ENCODE measurements at places on chromosomes 5 and 9.

DNA sequence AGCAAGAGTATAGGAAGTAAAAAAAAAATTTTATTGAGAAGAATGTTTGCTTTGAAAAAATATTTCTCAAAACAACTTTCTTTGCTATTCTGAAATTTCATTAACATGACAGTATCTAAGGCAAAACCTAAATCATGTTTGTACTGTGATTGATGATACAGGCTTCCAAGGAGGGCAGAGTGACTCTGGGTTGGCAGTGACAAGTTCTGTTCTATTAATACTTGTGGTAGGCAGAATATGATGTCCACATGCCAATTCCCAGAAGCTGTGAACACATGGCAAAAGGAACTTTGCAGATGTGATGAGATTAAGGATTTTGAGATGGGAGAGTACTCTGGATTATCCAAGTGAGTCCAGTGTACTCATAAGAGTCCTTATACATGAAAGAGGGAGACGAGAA, 16.6 kb downstream of the CCDC125 start:
- DNase-seq = no peak

DNA sequence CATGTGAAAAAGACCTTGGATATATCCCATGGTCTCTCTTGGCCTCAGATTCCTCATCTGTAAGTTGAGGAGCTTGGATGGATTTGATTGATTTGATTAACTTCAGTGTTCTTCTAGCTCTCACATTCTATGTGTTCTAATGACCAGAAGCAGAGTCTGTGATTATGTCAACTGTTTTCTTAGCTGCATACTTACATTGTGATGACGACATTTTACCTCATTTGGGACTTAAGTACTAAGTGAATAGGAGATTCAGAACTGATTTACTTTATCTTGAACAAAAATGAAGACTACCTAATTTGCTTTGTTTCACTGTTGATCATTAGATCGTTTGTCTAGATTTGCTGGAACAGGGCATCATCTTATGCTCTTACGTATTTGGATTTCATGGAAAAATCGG, 427.7 kb downstream of the SH3GL2 start:
- no peak for DNase-seq

- no peak for DNase-seq
Measured at GRCh38 chr5:42751044-42751443, 5.6 kb upstream of the CCDC152 start.

- no peak for DNase-seq
Measured at GRCh38 chr9:134188386-134189144, 24.2 kb upstream of the RNU6ATAC start.

GRCh38 chr9:71112866-71113265, 8.6 kb downstream of the TRPM3 start:
- DNase-seq = no peak

- DNase-seq = no peak
Measured at GRCh38 chr5:52007230-52007858, 624.1 kb downstream of the ISL1 start.

GRCh38 chr9:34282096-34282495, 47.0 kb downstream of the KIF24 start:
- no peak for DNase-seq

- no peak for DNase-seq
Measured at GRCh38 chr9:130183133-130183762, 11.0 kb downstream of the NCS1 start.

GRCh38 chr9:136806631-136807201, 1.0 kb upstream of the RABL6 start:
- no peak for DNase-seq

DNA sequence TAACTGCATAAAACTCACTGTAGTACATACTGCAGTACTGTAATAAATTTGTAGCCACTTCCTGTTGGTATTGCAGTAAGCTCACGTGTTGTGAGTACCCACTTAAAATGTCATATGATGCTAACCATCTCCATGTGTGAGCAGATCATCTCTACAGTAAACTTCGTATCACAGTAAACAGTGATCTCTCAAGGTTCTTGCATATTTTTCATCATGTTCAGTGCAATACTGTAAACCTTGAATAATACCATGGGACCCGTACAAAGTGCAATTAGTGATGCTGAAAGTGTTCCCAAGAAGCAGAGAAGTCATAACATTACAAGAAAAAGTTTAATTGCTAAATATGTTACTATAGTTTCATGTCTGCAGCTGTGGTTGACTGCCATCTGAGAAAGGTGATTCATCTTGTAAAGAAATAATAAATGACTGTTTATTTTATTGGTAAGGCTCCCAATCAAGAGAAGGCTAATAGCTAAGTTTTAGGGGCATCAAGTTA, 253.8 kb upstream of the POU5F2 start:
- DNase-seq = no peak

- DNase-seq = no peak
Measured at GRCh38 chr5:153573326-153574033, 83.0 kb downstream of the GRIA1 start.

DNA sequence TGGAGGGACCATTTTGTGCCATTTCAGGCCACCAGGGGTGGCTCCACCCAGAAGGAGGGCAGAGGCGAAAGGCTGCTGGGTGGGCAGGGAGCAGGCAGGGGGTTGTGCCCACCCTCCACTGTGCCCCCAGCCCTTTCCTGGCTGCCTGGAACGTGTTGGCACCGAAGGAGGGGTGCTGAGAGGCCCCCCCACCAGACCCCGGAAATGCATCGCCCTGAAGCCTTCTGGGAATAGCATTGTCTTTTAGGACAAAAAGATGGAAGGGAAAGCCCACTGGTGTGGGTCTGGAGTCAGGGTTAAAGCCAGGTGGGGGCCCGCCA, 5.1 kb downstream of the NOXA1 start:
- DNase-seq = no peak

GRCh38 chr5:124289641-124290311, 456.7 kb downstream of the ZNF608 start:
- DNase-seq = no peak

DNA sequence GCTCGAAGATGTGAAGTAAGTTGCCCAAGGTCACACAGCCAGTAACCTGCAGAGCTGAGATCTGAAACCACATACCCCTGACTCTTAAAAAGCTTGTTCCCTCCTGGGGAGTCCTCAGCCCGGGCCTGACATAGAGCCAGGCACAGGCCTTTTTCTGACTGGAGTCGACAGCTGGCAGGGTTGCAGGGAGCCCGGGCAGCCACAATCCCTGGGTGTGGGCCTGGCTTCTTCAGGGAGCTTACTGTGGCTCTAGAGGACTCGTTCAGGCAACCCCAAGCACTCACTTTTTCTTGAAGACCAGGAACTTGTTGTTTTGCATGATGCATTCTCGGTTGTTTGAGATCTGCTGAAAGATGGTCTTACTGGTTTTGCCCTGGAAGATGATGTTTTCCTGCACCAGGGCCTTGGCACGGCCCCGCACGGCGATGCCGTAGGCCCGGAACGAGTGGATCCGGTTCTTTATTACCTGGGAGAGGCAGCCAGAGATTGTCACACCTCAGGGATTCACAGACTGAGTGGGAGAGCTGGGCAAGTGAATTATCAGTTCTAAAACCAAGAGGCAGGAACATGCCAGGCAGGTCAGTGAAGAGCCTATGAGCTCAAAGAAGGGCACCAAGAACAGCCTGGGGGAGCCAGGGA, 30.0 kb downstream of the POLR1E start:
- no peak for DNase-seq

DNA sequence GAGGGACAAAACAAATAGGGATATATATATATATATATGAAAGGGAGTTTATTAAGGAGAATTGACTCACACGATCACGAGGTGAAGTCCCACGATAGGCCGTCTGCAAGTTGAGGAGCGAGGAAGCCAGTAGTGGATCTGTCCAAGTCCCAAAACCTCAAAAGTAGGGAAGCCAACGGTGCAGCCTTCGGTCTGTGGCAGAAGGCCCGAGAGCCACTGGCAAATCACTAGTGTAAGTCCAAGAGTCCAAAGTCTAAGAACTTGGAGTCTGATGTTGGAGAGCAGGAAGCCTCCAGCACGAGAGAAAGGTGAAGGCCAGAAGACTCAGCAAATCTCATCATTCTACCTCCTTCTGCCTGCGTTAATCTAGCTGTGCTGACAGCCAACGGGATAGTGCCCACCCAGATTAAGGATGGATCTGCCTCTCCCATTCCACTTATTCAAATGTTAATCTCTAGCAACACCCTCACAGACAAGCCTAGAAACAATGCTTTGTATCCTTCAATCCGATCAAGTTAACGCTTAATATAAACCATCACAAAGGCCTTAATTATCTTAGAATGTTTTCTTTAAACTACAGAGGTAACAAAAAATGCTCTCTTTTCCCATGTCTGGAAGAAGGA, 23.8 kb upstream of the DAB2 start:
- no peak for DNase-seq

- no peak for DNase-seq
Measured at GRCh38 chr5:93998951-93999455, 257.6 kb upstream of the POU5F2 start.

- DNase-seq = no peak
Measured at GRCh38 chr9:92407818-92408217, 3.4 kb upstream of the OGN start.

GRCh38 chr5:133373121-133373870, 239.0 kb downstream of the FSTL4 start:
- DNase-seq = no peak

DNA sequence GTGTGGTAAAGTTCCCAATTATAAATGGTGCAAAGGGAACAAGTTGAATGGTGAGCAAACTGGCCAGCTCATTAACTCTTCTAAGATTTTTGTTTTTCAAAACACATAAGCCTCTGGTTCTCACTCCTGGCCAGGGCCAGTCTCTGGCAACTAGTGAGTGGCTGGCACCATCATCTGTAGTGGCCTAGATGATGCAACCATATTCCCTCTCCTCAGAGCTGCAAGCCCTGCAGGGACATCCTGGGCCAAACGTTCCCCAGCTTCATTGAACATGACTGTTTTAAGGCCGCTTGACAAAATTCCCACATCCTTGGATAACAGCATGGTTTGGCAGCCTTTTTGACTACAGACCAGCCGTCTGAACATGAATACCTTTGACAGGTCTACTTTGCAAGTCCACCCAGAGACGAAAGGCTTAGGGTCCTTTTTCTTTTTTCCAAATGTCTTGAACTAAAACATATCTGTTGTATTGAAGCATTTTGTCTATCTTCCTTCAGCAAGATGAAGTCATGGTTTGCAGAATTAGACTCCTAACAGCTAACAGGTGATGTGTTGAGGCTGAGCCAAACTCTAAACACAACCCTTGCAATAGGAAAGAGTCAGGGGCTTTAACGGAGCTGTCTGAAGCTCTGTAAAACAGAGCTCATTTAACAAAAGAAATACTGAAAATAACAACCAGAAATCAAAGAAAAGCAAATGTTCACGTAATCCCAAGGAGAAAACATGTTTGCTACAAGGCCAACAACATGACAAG, 23.8 kb downstream of the MACROH2A1 start:
- no peak for DNase-seq

DNA sequence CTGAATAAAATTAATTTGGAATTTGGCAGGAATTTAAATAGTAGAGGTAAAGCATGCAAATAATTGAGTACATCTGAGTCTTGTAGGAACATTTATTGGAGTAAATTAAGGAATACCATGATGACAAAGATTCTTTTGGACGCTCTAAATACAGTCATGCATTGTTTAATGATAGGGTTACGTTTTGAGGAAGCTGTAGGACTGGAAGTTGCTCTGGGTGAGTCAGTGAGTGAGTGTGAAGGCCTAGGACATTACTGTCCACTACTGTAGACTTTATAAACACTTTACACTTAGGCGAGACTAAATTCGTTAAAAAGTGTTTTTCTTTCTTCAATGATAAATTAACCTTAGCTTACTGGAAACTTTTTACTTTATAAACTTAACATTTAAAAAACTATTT, 113.0 kb downstream of the FAM170A start:
- DNase-seq = no peak

DNA sequence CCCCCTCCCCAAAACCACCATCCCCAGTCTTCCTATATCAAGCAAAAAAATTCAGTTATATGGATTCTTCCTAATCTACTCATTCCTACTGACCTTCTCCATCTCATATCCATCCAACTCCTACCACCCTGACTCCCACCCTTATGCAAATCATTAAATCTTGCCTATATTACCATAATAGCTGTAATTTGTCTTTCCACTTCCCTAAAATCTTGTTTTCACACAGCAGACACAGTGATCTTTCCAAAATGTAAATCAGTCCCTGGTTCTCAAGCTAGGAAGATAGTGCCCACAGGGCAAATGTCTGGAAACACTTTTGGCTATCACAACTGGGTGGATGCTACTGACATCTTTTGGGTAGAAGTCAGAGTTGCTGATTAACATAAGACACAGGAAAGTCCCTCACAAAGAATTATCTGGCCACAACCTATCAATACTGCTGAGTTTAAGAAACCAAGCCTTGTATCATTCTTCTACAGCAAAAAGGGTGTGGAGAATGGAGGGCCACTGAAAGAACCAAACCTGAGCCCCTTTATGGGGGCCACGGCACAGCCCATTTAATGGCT, 1.4 kb downstream of the SRA1 start:
- no peak for DNase-seq

DNA sequence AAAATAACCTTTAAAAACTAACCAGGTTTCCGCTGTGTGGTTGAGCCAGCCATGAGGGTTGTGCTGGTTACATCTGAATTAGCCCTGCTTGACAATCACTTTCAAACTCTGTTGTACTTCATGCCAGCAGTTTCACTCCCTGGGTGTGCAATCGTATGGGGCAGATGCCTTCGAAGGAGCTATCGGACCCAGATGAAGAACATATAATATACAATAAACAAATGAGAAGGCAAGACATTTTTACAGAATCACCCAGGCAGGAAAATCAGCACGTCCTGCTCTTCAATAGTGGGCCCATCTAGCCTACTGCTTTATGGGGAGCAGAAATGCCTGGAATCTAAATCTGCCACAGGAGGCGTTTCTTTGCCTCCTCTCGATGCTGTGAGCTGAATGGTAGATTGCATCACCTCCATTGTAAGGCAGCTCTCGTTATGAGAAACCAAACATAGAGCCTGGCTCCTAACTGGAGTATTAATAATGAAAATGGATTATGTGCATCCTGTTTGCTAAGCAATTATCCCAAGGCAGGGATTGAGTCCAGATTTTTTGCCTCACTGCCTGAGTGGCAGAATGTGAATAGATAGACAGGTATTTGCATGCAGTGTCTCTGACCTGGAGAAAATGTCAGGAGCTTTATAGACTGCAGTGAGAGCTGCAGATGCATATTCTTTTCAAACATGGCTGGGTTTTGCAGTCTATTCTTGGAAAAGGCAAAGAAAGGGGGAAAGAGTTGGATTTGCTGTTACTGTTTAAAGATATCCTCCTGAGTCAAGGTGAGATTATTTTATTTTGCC, 143.3 kb upstream of the SMARCA2 start:
- DNase-seq = no peak

GRCh38 chr9:85743275-85744128, 1.7 kb upstream of the AGTPBP1 start:
- no peak for DNase-seq

GRCh38 chr9:129225490-129225778, 47.4 kb upstream of the IER5L start:
- no peak for DNase-seq
